ENCODE measurements at places on chromosomes 3 and 15. TPM values are rescaled to one million over a fixed set of nuclear protein-coding genes. Genes with fewer than 3 reads are reported as not detected.

Gene CSTA
- total RNA-seq, result 11.0 TPM

Gene TF
- 10.4 TPM for total RNA-seq

Gene DCP1A
- 33.2 TPM for total RNA-seq

Gene TPRG1
- total RNA-seq, result 2.8 TPM

Gene CPN2
- not detected for total RNA-seq

Gene OIP5
- total RNA-seq, result 19.7 TPM

GRCh38 chr15:101148881-101149664, 102.8 kb downstream of the CHSY1 start:
- DNase-seq, result no peak
- no peaks in the 10 kb centered on the region for H3K27me3 ChIP-seq
- no peaks in the 10 kb centered on the region for H3K36me3 ChIP-seq
- no peak overlapping the region for H3K27ac ChIP-seq
- no peak overlapping the region for H3K4me3 ChIP-seq
- H3K4me1 ChIP-seq, result no peaks in the 10 kb centered on the region

DNA sequence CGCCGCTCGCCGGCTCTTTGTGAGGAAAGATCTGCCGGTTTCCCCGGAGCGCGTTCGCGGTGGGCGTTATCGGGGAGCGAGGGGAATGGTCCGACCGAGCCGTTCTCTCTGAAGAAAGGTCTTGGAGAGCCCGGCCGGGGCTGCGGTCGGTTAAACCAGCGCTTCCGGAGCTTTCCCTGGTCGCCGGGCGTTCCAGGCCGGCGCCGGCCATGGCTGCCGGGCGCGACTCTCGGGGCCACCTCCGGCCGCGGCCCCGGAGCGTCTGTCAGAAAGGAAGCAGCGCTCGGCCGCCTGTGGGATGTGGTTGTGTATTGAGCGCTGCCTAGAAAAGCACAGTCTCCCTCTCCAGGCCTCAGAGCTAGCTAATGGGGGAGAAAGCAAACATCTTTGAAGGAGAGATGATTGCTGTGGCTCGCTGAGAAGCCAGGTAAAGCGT, 731 bp downstream of the FYTTD1 start:
- no peaks in the 10 kb centered on the region for H3K36me3 ChIP-seq
- peak overlapping the region; percentile 70 for H3K4me3 ChIP-seq
- H3K27me3 ChIP-seq, result no peaks in the 10 kb centered on the region
- no peak for DNase-seq
- peak overlapping the region; percentile 85 for H3K27ac ChIP-seq

GRCh38 chr3:190384309-190384756, 3.6 kb upstream of the CLDN16 start:
- H3K4me1 ChIP-seq, result 0 out of 2 replicates have a peak, but pooled peaks cover 5% of the 10 kb centered on the region
- H3K4me3 ChIP-seq, result no peak overlapping the region
- peak; percentile 87 for DNase-seq
- H3K27ac ChIP-seq, result no peak overlapping the region
- no peaks in the 10 kb centered on the region for H3K36me3 ChIP-seq

- DNase-seq, result no peak
- H3K27ac ChIP-seq, result no peak overlapping the region
- no peak overlapping the region for H3K4me3 ChIP-seq
- no peaks in the 10 kb centered on the region for H3K27me3 ChIP-seq
Observed at GRCh38 chr15:51004103-51004551, 90.6 kb downstream of the TNFAIP8L3 start.

- no peak overlapping the region for H3K4me3 ChIP-seq
- no peak overlapping the region for H3K27ac ChIP-seq
- DNase-seq, result no peak
- no peaks in the 10 kb centered on the region for H3K4me1 ChIP-seq
Observed at GRCh38 chr3:169528289-169528688, 135.2 kb downstream of the MECOM start.

GRCh38 chr15:64429448-64429847, 30.9 kb upstream of the ZNF609 start:
- peaks cover 8% of the 10 kb centered on the region for H3K4me1 ChIP-seq
- H3K4me3 ChIP-seq, result no peak overlapping the region
- H3K36me3 ChIP-seq, result 0 out of 2 replicates have a peak, but pooled peaks cover 2% of the 10 kb centered on the region
- no peaks in the 10 kb centered on the region for H3K27me3 ChIP-seq
- H3K27ac ChIP-seq, result no peak overlapping the region
- DNase-seq, result no peak

DNA sequence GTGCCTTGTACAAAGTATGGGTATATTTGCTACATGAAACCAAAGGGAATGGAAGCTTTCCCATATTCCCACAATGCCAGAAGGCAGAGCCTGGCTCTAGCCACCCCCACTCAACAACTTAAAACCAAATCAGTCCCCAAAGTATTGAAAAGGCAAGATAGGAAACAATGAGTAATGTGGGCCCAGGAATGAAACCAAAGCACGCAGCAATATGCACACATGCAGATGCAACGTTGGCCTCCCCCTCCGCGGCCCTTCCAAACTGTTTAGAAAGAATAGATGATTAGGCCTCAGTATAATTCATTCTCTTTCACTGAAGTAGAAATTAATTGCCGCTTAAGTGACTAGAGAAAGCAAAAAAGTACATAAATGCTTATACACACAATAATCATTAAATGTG, 59.1 kb downstream of the THRB start:
- no peak overlapping the region for H3K4me3 ChIP-seq
- H3K36me3 ChIP-seq, result no peaks in the 10 kb centered on the region
- no peaks in the 10 kb centered on the region for H3K4me1 ChIP-seq
- no peak overlapping the region for H3K27ac ChIP-seq
- no peaks in the 10 kb centered on the region for H3K27me3 ChIP-seq

DNA sequence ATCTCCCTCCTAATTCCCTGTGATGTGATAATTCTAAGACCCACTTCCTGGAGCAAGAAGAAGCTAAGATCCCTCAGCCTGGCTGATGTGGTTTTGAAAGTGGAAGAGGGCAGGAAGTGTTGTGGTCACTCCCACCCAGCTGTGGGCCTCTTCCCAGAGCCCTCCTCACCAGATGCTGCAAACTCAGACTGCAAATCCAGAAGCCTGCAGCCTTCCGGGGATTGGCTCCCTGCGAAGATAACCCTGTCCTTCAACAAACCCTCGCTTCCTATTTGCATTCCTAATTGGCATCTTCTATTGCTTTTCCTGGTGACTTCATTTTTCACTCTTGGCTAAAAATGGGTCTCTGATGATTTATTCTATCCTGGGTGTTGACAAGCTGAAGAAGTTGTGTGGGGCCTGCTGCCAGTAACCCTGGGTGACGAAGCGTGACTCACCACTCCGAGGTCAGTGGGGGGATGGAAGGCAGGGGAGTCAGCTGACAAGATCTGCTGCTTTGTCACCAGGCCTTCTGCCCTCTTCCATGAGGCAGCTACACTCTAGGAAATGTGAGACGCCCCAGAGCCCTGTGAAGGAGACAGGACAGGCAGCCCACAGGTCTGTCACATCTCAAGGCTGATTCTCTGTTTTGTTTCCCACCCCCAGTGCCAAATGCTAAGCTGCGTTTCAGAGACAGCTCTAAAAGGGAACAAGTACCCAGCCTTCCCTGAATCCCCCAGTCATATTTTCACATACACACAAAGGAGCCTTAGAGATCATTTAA, 99.7 kb upstream of the LIPC start:
- no peaks in the 10 kb centered on the region for H3K36me3 ChIP-seq
- 0 out of 2 replicates have a peak overlapping the region, but pooled peaks have one; percentile 3 for H3K4me3 ChIP-seq
- peak overlapping the region; percentile 84 for H3K27ac ChIP-seq

DNA sequence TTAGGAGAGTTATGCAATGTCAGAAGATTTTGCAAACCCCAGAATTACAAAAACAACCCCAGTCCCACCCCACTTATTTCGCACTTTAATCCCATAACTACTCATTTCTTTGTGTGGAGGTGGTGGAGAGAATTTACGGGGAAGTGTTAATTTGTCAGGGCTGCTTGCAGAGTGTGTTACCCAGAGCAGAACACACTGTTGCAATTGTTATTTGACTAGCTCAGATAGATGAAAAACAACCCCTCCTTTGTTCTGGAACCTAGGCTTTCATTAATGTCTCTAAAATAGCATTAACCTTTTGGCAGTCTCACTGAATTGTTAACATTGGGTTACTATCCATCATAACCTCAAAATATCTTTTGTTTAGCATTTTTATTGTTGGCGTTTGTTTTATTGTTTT, 55.8 kb upstream of the MINAR1 start:
- H3K36me3 ChIP-seq, result no peaks in the 10 kb centered on the region
- no peak overlapping the region for H3K27ac ChIP-seq
- no peaks in the 10 kb centered on the region for H3K4me1 ChIP-seq

DNA sequence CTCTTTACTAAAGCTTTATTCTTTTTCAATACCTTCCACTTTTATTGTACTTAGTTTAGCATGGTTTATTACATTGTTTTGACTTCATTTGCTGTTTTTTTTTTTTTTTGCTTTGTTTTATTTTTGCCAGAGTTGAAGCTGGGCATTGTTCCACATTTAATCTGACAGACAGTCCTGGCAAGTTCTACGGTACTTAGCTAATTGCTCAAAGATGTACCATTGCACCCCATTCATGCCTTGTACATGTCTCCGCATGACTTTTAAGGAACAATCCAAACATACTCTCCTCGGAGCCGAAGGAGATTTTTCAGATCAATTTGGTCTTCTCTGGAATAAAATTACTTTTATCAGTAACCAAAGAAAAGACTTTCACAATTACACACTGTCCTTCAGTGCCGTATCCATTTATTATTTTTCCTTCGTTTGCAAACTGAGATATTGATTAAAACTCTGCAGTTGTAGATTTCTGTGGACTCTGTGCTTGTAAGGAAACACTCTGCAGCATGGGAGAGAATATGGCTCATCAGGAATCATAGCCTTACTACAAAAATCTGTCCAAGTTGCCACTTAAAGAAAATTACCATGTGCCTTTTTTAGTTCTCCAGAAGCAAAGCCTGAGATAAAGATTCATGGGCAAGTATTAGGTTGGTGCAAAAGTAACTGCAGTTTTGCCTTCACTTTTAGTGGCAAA, 952.0 kb downstream of the AGBL1 start:
- H3K27me3 ChIP-seq, result no peaks in the 10 kb centered on the region
- H3K4me1 ChIP-seq, result no peaks in the 10 kb centered on the region
- H3K36me3 ChIP-seq, result no peaks in the 10 kb centered on the region
- no peak overlapping the region for H3K27ac ChIP-seq
- H3K4me3 ChIP-seq, result no peak overlapping the region

GRCh38 chr3:48989796-48990635, at the start of gene P4HTM:
Gene P4HTM, plus strand, starts transcription at chr3:48990241. Its CDS starts 16 bp downstream, at chr3:48990257.
- H3K27ac ChIP-seq, result peak within 1 kb of the TSS; percentile 98
- H3K4me1 ChIP-seq, result peaks cover 23% of the 10 kb centered on the region
- DNase-seq, result peak; percentile 72
- H3K4me3 ChIP-seq, result peak within 1 kb of the TSS; percentile 76

- no peaks in the 10 kb centered on the region for H3K27me3 ChIP-seq
- no peaks in the 10 kb centered on the region for H3K4me1 ChIP-seq
- no peak overlapping the region for H3K4me3 ChIP-seq
- H3K36me3 ChIP-seq, result no peaks in the 10 kb centered on the region
Observed at GRCh38 chr15:100778831-100779288, 100.8 kb upstream of the ALDH1A3 start.

DNA sequence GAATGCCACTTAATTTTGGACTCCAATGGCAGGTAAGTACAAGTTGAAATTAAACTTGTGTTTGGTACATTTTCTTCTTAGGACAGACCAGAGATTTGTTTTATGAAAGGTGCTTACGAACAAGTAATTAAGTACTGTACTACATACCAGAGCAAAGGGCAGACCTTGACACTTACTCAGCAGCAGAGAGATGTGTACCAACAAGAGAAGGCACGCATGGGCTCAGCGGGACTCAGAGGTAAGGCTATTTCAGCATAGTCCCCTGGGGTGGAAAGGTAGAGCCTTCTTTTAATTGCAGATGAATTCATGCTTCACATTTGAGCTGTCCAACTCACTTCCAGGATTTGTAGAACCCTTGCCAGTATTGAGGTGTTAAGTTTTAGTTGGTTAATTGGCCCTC, 51.4 kb downstream of the ASTE1 start:
- no peaks in the 10 kb centered on the region for H3K4me1 ChIP-seq
- H3K27ac ChIP-seq, result no peak overlapping the region
- no peak for DNase-seq
- 0 out of 2 replicates have a peak, but pooled peaks cover 2% of the 10 kb centered on the region for H3K36me3 ChIP-seq

GRCh38 chr3:160470181-160470580, 20.6 kb upstream of the TRIM59 start:
- no peaks in the 10 kb centered on the region for H3K4me1 ChIP-seq
- H3K27me3 ChIP-seq, result no peaks in the 10 kb centered on the region
- no peak overlapping the region for H3K27ac ChIP-seq
- no peak overlapping the region for H3K4me3 ChIP-seq

- H3K36me3 ChIP-seq, result no peaks in the 10 kb centered on the region
- no peak overlapping the region for H3K27ac ChIP-seq
- H3K4me3 ChIP-seq, result no peak overlapping the region
- no peaks in the 10 kb centered on the region for H3K27me3 ChIP-seq
- H3K4me1 ChIP-seq, result no peaks in the 10 kb centered on the region
Observed at GRCh38 chr3:71589132-71589531, 5.6 kb upstream of the FOXP1 start.

DNA sequence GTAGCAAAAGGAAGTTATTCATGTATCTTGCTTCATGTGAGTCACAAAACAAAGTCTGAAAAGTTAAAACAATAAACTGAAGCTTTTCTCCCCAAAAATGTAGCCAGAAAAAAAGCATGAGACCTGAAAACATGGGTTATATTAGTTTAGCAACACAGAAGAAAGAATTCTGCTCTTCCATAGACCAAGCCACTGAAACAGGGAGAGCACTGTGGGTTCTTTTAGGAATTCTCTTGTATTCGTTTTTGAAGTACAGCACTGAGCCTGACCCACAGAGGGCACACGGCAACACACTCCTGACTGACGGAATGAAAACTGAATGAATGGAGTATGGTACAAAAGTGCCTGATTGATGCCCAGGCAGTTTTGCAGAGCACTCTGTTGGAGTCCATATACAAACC, 66.6 kb downstream of the TM4SF4 start:
- no peak overlapping the region for H3K4me3 ChIP-seq
- no peak overlapping the region for H3K27ac ChIP-seq
- H3K27me3 ChIP-seq, result no peaks in the 10 kb centered on the region

Measured in HCT116 (cell line).